ENCODE measurements at places on chromosomes 1 and 21.

DNA sequence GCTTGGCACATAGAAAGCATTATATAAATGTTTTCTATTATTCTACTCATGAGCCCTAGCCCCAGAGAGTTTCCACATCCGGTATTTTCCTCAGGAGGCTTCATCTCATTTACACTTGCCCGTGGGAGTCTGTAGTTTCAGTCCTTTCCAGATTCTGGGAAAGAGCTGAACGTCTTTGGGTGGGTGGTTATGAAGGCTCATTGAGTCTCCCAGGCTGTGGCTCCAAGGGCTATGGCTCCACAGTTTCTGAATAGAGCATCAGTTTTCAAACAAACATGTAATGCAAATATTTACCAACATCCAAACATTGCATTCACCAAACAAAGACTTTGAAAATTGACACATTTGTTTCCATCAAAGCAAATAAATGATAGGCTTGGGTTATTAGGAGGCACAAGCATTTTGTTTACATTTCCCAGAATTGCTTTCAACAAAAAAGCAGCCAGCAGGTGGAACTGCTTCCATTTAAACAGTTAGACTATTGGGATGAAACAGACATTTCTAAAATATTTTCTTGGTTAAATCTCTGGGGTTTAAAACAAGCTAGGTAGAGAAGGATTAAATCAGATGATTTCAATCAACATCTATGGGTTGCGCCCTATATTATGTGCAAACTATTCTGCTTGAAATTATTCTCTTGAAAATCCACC, 1.3 kb upstream of the LEMD1 start:
- no peak for DNase-seq

- DNase-seq, result no peak
Measured at GRCh38 chr1:232334811-232335210, 295.1 kb downstream of the SIPA1L2 start.

GRCh38 chr1:32885676-32886003, 651 bp upstream of the HPCA start:
- no peak for DNase-seq

DNA sequence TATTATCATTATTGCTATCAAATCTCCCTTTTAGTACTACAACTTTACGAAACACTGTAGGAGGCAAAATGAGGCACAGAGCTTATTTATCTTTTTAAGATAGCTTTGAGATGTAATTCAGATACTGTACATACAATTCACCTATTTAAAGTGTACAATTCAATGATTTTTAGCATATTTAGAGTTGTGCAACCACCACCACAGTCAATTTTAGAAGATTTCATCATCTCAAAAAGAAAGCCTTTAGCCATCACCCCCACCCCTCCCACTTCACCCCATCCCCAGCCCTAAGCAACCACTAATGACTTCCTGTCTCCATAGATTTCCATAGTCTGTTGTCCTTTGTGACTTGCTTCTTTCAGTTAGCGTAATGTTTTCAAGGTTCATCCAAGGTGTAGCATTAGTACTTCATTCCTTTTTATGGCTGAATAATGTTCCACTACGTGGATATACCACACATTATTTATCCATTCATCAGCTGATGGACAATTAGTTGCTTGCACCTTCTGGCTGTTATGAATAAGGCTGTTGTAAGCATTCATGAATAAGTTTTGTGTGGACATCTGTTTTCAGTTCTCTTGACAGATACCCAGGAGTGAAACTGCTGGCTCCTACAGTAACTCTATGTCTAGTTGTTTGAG, 9.4 kb upstream of the CAPN9 start:
- DNase-seq, result no peak

DNA sequence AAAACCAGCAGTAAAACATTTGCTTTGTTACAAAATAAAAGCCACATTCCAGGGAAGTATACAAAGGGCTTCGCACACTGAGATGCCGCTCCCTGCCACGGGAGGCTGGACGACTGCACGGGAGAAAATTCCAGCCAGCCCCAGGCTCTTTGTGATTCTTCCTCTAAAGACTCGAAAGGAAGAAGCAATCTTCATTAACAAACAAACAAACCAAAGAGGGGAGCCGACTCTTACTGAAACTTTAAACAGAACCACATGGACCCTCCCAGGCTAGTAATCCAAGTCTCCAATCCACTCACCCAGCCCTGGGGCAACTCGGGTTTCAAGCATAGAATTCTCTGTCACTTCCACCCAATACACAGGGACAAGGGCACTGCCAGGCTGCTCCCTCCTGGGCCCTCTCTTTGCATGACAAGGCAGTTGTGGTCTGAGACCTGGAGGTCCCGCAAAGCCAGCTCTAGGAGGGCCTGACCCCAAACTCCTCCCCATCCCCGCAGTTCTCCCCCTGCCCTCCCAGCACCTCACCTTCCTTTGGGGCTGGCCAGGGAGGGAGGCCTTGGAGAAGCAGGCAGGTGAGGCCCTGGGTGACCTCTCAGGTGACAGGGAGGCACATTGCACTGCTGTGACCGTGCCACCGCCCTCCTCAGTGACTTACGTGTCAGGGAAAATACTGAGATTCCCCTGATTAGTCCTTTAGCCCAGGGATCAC, 26.6 kb upstream of the COL18A1 start:
- no peak for DNase-seq

- DNase-seq, result no peak
Measured at GRCh38 chr1:93275634-93276295, 69.9 kb upstream of the DR1 start.
